Tibial artery (tissue), 4 donors: ENCODE measurements at places on chromosomes 1 and 21.
A peak's percentile ranks its signal among the peaks of the same experiment; 100 is the strongest.

DNA sequence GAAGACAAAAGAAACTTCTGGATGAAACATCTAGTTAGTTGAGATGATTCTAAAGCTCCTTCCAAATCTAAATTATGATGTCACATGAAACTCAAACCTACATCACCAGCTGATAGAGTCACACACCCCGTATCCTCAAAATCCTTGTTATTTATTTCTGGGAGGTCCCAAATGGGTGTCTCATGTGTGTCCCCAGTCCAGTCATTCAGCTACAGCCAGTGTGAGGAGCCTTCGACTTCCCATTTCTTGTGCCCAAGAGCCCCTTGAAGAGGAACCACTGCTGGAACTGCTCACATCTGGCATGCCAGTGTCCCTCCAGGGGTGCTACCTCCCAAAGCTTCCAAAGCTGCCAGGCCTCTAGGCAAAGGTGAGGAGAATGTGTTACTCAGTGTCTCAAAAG is 32.5 kb upstream of the KCNA3 start:
- DNase-seq: no peak

GRCh38 chr1:36909946-36910725 is 124.2 kb downstream of the GRIK3 start:
- peak; percentile 41 for DNase-seq

DNA sequence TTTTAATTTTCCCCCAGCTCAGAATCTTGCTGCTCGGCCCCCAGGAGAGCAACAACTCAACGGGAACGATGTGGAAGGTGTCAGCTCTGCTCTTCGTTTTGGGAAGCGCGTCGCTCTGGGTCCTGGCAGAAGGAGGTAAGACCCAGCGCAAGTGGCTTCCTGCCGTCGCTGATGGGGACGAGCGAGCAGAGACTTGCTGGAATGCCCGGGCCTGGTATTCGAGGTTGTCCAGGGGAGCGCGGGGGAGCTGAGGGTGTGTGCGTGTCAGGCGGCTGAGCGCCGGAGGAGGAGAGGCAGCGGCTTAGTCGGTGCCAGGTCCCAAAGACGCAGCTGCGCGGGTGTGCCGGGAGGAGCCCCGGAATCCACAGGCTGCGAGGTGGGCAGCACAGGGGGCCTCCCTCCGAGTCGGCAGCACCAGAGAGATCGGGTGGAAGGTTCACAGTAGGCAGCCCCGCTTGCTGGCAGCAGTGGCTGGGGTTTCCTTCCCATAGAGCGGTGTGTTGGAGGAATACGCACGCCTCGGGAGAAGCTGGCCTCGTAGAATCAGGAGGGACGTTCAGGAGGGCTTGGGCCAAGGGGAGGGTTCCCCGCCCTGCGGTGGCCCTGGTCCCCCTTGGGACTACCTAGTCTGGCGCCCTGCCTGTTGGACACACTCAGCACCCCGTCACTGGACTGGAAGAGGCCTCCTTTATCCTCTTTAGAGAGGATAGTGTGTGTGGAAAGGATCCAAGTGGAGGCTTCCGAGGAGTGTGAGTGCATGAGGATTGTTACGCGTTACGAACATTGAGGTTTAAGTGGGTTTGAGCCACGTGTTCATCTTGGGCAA is 547 bp downstream of the PDPN start:
- DNase-seq: peak; percentile 35

GRCh38 chr1:45015683-45016082 is 3.6 kb downstream of the UROD start:
- no peak for DNase-seq

GRCh38 chr1:227685807-227686206 is 49.3 kb downstream of the JMJD4 start:
- no peak for DNase-seq

GRCh38 chr1:186577216-186577615 is 103.0 kb downstream of the PTGS2 start:
- no peak for DNase-seq

DNA sequence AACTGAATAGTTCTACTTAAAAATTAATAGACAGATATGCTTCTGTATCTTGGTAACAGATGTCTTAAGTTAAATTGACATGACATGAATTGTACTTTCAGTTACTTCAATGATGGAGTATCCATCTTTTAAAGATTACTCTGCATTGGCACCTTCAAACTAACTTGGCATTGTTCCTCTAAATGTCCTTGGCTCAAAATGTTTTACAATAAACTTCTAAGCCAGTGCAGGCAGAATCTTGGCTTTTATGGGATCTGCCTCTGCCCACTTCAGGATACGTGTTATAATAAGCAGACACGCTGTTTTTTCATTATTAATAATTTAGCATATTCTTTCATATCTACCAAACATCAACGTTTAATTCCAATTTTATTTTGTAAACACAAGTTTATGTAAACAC is 873.4 kb upstream of the ADAMTS5 start:
- DNase-seq: no peak

DNA sequence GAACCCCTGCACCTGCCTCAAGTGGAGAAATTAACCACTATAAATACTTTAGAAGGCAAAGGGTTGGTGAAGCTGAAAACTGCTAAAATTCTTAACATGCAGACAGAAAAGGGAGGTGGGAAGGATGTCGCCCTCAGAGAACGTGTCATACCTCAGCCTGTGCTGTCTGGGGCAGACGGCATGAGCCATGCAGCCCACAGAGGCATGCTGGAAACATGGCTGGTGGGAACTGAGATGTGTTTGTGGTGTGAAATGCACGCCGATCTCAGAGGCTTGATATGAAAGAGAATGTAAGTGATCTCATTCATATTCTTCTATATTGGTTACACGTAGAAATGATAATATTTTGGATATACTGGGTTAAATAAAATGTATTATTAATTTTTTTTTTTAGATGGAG is 16.3 kb downstream of the AGPAT3 start:
- DNase-seq: no peak

GRCh38 chr21:44533121-44533890 is 6.7 kb downstream of the KRTAP10-1 start:
- peak; percentile 64 for DNase-seq

DNA sequence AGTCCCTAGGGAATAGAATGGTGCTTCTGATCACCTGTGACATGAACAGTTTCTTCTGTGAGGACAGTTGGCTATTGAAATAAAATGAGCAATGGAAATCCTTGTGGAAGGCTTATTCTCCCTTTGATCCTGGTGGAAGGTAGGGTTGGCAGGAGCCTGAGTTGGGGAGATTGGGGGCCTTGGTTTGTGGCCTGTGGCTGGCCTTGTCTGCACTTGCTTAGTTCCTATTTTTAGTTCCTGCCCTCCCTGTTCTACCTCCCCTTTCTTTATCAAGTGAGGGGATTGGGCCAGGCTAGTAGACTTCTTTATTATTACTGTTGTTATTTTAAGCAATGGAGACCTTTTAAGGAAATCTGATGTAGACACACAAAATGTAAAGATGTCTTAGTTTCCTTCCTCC is 8.2 kb downstream of the DMRTB1 start:
- DNase-seq: no peak

GRCh38 chr21:26147535-26147934 is 23.0 kb downstream of the APP start:
- no peak for DNase-seq

DNA sequence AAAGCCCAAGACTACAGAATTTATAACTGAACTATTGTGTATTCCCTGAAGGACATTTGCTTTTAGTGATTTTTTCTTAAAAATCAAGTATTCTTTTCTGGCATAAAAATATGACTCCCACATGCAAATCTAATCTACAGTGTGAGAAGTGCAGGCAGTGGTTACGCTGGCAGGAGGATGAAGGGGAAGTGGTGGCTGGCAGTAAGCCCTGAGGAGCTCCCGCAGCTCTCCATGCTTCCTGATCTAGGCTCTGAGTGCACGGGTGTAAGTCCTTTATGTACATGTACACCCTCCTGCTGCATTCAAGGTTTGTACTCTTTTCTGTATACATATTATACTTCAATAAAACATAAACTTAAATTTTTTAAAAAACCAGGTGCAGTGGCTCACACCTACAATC is 67.5 kb upstream of the PRDX6 start:
- peak; percentile 35 for DNase-seq

GRCh38 chr1:106954661-106955229 is 101.7 kb upstream of the PRMT6 start:
- DNase-seq: no peak

DNA sequence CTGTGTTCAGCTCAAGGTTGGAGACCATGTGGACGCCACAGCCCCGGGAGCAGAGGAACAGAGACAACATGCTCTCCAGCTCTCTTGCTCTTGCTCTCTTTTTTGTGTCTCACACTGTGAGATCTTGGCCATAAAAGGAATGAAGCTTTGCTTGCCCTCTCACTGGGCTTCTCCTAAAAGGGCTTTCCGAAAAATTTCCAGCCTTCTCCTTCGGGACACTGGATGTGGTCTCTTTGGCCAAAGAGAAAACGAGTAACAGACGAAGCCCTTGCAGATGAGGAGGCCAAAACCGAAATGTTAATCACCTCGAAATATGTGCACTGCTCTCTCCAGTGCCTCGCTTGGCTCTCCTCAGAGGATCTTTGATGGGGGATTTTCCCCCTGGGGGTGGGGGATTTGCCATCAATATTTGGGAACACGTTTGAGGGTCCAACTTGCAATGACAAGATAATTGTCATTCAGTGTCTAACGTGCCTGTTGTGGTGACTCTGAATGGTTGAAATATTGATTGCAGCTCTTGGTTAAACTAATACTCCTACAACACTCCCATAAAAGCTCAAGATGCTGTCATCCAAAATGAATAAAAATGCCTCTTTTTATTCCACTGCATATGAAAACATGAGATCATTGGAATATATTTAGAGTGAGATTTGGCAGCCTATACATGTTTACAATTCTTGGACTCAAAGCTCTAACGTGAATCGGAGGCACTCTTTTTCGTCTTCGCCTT is 68.6 kb upstream of the ANGPTL1 start:
- peak; percentile 49 for DNase-seq

GRCh38 chr1:18352636-18353265 is 128.0 kb upstream of the KLHDC7A start:
- DNase-seq: no peak

GRCh38 chr1:34328281-34328799 is 151.6 kb downstream of the C1orf94 start:
- DNase-seq: no peak

- no peak for DNase-seq
Measured at GRCh38 chr21:38249696-38250278, 7.0 kb upstream of the KCNJ15 start.

- no peak for DNase-seq
Measured at GRCh38 chr1:16180291-16180824, 24.5 kb upstream of the EPHA2 start.

DNA sequence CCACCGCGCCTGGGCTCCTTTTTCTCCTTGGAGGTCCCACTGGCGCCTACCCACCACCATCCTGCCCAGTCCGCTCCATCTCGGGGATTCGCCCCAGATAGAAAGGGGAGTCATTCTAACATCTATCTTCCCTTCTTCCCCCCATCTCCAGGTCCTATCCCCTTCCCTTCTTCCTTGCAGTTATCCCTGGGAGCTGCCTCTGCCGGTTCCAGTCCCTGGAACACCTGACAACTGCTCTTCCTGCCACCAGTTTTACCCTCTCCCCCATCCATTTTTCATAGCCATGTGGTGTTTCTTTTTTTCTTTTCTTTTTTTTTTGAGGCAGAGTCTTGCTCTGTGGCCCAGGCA is 12.0 kb upstream of the COL16A1 start:
- DNase-seq: no peak

DNA sequence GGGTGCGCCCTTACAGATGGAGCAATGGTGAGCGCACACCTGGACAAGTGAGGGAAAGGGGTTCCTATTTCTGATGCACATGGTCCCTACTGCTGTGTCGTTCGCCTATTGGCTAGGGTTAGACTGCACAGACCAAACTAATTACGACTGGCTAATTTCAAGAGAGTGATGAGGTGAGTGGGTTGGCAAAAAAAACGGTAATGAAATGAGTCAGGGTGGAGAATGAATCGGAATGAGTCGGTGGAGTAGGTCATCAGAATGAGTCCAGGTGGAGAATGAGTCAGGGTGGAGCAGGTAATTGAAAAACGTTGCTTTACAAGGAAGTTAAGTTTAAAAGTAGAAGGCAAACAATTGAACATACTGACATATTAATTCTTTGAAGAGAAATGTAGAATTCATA is 79.8 kb downstream of the WDR4 start:
- no peak for DNase-seq

DNA sequence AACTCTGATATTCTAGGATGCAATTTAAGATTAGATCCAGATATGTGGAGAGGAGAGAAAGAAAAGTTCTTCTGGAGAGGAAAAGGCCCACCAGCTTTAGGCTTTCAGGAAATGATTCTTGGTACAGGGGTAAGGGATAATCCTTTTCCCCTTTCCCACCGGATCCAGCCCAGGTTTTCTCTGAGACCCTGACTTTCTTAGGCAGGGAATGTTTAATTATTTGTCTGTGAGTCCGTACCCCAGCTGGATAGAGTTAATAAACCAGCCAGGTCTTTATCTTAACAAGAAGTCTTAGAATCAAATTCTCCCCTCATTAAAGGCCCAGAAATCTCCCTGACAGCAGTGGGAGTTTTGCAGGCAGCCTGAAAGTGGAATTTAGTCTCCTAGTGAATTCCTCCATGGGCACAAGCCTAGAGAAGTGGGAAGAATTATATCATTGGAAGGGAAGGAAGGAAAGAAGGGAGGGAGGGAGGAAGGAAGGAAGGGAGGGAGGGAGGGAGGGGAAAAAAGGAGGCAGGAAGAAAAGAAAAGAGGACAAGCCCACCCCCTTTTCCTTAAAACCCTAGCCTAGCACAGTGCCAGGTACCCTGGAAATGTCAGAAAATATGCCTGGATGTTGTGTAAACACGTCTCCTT is 189.0 kb downstream of the PLPP3 start:
- DNase-seq: no peak

GRCh38 chr1:240496941-240497340 is 115.0 kb downstream of the GREM2 start:
- DNase-seq: no peak

DNA sequence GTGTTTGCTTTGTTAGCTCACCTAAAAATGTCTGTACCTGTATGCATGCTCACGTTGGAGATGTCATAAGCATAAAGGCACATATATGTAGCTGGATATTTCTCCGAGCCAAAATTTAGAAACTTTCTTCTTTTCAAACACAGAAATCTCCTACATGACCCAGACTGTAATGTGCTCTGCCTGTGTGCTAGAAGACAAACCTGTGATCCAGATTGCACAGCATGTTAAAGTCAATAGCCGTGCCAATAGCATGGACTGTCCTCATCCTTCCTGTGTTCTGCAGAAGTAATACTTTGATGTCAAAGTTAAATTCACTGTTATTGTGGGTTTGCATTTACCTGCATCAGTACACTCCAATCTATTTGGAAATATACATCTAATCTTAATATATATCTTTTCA is 346.2 kb upstream of the ZRANB2 start:
- no peak for DNase-seq
